ENCODE measurements at places on chromosomes 16 and 17.

DNA sequence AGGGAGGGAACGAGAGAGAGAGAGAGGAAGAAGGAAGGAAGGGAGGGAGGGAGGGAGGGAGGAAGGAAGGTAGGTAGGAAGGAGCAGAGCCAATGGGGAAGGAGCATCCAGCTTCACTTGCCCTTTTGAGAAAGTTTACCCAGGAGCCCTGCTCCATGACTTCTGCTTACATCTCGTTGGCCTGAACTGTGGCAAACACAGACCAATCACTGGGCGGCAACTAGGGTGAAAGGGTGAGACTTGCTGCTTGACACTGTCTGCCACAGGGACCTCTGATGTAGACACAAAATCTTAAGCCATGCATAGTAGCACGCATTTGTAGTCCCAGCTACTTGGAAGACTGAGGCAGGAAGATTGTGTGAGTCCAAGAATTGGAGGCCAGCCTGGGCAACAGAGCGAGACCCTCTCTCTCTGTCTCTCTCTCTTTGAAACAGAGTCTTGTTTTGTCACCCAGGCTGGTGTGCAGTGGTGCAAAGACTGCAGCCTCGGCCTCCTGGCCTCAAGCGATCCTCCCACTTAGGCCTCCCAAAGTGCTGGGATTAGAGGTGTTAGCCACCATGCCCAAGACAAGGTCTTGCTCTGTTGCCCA lies 19.5 kb upstream of the TUBG2 start:
- no peak for DNase-seq

DNA sequence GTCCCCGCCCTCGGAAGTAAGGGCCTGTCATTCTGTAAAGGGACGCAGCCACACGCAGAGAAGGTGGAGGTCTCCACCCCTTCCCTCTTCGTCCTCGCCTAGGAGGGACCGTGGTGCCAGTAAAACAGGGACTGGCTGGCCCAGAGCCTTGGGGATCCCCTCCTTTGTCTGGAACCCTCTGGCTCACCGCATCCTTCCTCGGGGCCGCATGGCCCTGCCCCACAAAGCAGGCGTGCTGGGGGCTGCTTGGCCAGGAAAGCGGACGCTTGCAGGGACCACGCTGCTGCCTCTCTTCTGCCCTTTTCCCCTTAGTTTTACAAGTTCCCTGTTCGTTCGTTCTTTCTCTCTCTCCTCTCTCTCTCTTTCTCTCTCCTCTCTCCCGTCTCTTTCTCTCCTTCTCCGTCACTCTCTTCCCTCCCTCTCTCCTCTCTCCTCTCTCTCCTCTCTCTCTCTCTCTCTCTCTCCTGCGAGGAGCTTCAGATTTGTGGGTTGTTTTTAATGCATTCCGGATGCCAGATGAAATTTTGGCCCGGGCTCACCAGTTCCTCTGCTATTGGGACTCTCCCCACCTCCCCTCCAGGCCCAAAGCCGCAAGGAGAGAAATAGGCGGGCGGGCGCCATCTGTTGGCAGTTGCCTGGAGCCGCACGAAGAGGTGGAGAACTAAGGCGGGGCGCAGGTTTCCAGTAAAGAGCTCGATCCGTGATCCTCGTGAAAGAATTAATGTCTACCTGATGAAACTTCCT lies 35.1 kb upstream of the CDRT4 start:
- DNase-seq: peak; percentile 80

DNA sequence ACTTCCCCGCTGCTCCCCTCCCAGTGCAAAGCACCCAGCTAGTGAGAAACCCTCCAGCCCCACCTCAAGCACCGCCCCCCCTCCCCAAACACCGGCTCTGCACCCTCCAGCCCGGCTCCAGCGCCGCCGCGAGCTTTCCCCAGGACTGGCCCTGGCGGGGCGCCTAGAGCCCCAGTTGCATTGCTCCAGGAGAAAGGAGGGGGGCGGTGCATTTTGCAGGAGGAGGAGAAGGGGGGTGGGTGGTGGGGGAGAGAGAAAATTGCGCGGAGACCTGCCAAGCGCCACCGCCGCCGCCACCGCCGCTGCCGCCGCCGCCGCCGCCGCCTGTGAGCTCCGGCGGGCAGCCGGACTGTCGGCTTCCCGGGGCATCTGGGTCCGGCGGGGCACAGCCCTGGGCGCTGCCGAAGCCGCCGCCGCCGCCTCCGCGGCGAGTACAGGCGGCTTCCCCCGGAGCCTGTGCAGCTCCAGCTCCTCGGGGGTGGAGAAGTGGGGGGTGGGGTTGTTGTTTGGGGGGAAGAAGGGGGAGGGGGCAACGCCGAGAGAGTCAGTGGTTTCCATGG lies 333 bp upstream of the NOG start:
- peak; percentile 60 for DNase-seq

DNA sequence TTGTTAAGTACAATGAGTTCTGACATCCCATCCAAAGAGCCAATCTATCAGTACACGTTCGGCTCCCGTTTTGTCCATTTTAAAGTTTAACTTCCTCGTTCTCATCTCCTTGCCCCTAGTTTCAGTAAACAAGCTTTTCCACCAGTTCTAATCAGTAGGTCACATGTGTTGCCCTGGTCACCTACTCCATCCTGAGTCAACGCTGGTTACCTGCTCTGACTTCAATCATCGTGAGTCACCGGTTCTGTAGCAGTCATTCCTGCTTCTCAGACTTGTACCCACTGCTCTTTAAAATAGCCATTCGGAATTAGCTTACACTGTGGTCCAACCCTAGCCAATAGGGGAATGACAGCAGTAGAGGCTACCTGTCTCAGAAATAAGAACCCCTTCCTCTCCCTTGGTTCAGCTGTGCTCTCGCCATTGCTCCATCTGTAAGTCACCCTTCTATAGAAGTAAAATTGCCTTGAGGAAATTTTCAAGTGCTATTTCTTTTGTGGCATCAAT lies 191.0 kb downstream of the CPPED1 start:
- DNase-seq: no peak

DNA sequence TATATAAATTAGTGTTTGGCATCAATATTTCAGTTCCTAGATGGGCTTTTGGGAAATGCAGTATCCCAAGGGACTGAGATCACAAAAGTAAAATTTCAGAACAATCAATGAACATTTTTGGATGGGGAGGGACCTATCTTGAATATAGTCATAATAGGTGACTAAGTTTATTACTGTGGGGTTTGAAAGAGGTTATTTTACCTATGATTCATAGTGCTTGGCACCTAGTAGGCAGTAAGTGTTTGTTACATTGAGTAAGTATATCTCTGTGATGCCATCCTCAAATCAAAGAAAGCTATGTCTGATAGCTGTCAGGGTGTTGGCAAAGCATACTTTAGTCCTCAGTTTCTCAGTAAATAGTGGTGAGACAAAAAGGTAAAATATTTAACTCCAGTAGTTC lies 36.9 kb downstream of the ZNF207 start:
- DNase-seq: no peak

DNA sequence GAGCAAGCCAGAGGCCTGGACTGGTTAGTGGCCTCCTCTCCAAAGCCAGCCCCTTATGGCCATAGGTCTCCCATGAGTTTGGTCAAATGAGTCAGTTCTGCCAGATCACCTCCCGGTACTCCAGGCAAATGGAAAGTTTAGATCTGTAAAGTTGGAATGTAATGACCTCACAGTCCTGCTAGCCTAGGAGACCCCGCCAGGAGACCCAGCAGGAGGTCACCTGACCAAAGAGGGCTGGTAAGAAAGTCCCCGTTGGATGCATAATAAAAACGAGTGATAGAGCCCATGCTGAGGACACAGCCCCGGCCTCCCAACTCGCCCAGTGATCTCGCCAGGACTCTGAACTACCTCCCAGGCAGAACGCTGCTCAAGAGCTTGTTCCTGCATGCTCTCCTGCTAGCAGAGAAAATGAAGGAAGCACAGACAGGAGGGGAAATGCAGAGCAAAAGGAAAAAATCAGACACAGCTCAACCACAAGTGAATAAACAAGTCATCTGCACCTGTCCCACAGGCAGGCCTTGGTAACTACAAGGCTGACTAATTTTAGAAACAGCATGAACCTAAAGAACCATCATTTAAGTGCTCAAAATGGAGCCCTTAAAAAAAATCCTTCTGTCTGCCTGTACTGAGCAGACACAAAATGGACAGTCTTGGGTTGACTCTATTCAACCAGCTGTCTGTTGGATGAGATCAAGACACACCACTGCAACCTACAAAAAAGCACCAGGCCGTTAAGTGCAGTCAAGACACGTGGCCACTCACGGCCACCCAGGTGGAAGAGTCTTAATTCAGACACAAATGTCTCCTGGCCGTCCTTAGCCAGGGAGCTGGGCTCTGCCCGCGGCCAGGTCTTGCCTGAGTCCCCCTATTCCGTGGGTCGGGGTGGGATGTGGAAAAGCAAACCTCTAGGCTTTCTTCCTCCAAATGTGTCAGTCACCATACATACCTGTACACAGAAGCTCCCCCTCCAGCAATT lies 9.2 kb downstream of the CDIP1 start:
- DNase-seq: no peak

DNA sequence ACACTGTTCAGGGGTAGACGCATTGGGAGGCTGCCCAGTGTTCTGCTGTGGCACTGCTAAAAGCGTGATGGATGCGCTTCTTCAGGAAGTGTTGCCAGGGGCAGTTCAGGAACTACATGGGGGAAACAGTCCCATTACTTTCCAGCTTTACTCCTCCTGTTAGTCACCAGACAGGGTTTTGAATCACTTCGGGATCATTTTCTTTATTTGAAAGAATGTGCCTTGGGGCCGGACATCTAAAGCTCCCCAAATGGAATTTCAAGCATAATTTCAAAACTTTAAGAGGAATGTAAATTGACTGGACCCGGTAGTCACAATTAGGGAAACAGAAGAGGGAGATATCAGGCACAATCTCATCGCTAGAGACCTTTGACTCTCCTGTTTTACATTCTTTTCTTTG lies 1.3 kb upstream of the KRTAP2-1 start:
- no peak for DNase-seq

DNA sequence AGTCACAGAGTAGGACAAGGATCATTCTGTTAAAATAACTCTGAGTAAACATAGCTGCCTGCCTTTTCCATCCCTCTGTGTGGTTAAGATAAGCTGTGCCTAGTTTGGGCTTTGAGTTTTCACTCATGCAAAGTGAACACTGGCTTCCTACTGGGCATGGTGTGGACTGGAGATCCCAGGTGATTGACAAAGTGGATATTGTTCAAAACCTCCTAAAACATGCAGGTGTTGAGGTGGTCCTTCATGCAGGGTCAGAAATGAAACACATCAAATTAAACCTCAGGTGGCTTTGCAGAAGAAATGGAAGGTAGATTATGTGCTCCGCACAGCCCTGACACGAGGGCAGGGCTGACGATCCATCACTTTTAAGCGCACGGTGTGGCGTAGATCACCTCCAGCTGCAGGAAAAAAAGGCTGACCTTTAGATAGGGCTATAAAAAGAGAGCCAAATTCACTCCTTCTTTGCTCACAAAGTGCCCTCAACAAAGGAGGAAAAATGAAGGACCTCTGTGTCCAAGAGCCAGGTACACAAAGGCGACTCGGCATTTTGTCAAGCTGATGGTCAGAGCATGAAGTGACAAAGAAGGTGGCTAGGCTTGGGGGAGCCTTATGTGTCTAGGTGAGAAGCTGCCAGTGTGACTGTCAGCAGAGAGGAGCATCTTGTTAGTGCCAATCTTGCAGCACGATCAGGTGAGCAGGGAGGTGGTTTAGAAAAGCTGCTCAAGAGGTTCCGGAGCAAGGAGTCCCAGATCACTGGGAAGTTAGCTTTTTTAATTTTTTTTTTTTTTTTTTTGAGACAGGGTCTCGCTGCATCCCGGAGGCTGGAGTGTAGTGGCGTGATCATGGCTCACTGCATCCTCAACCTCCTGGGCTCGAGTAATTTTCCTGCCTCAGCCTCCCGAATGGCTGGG lies 19.9 kb upstream of the ITPRIPL2 start:
- no peak for DNase-seq

DNA sequence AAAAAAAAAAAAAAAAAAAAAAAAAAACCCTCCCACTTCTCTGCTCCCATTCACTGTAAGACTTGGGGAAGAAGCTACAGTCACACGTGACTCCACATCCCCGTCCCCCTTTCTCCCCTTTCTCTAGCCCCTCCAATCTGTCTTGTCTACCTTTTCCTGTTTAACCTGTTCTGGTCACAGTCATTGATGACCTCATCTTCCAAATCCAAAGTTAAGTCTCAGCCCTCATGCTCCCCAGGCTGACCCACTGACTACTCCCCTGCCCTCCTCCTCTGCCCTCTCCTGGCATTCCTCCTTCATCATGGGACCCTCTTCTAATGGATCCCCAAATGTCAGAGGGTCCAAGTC lies 1.6 kb upstream of the CDH5 start:
- DNase-seq: no peak

GRCh38 chr17:40086150-40087044 lies 14.0 kb downstream of the NR1D1 start:
- DNase-seq: no peak

- no peak for DNase-seq
Measured at GRCh38 chr16:54360681-54361080, 74.1 kb upstream of the IRX3 start.

Measured in frontal cortex (tissue), 4 donors.